NCI-H526 treated with DMSO at 0.1 percent for 48 hours (cell line): ENCODE measurements at places on chromosomes 3 and 15.

- DNase-seq, result no peak
Measured at GRCh38 chr15:66169023-66169422, 84.5 kb downstream of the MEGF11 start.

DNA sequence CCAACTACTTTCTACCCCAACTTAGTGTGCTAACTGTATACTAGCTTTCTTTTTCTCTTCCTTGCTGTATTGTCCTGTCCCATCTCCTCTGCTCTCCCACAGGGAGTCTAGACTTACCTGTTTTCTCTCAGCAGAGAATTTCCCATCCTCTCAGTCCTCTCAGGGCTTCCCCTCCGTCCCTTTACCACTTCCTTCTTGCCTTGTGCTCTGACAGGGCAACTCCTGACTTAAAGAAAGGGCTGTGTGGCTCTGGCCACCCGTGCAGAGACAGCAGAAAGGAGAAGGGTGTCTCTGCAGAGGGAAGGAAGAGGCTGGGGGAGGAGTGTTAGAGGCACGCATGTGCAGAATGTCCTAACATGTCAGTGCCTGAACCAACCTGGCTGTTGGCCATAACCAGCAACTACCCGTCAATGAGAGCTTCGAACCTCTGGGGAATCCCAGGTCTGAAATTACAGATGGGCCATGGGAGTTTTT lies at the start of gene GCSAM:
Gene GCSAM (minus strand): TSS at position 274 of the 474 bp plus-strand sequence. CDS start 128 bp downstream, at position 146.
- no peak for DNase-seq

GRCh38 chr3:117774130-117774529 lies 1064.6 kb downstream of the TUSC7 start:
- no peak for DNase-seq

- no peak for DNase-seq
Measured at GRCh38 chr3:13189639-13190377, 116.6 kb upstream of the IQSEC1 start.

DNA sequence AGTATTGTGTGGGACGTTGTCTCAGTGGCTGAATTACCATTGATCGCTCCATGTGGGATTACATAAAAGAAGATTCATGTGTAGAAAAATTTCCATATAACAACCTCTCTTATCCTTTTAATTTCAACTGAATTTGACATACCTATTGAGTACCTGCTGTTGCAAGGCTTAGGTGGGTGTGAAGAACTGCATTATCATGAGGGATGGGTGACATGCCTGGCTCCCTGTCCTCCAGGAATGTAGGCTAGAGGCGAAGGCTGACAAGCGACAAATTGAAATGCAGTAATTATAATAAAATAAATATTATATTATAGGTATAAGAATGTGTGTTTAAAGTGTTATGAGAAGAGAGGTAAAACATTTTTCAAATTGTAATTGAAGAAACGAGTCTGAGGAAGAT lies 52.7 kb upstream of the SPESP1 start:
- no peak for DNase-seq

DNA sequence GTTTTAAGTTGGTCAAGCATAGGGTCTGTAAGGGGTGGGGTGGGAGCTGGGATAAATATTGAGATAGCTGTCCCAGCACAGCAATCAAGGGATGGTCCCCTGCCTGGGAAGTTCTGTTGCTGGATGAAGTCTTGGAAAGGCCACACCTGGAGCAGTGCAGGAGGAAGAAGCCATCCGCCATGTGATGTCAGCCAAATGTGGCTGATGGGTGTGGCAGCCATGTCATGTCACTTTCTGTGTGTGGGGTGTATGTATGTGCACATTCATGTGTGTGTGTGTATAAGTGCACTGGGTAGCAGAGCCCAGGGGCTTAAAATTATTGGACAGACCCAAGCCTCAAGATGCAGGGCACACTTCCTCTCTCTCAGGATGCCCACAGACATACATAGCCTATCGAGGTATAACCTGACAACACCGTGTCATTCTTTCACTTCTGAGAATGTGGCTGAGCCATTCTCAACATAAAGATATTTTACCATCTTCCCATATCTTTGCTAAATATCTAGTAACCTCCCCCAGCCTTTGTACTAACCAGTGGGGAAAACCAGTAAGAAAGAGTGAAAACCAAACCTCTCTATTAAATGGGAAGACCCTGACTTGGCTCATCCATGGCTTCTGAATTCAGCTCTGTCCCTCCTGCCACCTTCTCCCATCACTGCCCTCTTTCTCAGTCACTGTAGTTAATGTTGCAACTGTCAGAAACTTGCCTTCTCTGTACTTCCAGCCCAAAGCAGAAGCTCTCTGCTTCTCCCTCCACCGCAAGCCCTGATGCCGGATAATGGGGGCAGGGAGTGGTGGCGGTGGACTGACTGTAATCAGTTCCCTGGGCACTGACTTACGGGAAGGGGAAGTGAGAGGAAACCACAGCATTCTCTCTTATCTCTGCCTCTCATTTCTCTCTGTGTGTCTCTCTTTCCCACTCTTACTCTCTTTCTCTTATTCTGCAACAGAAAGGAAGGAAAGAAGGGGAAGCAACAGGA lies 11.2 kb downstream of the TNFSF10 start:
- DNase-seq, result no peak

GRCh38 chr15:99632521-99632920 lies 66.7 kb downstream of the MEF2A start:
- DNase-seq, result no peak

DNA sequence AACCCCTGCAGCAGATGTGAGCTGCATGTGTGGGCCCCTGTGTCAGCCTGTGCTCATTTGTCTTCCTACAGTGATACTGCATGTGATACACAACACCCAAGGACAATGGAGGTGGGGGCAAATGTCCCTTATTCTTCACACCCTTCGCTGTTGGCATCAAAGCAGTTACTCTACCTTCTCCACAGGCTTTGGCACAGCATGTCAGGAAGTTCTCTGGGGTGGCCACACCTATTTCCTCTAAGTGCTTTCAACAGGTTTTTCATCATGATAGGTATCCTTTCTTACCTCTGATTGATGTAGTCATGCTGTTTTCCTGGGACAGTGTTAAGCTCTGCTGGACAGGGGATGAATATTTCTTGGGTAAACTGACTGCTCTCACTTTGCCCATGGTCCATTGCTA lies 29.5 kb downstream of the ZNF662 start:
- DNase-seq, result no peak

GRCh38 chr15:70337277-70338186 lies 239.8 kb upstream of the TLE3 start:
- DNase-seq, result no peak

DNA sequence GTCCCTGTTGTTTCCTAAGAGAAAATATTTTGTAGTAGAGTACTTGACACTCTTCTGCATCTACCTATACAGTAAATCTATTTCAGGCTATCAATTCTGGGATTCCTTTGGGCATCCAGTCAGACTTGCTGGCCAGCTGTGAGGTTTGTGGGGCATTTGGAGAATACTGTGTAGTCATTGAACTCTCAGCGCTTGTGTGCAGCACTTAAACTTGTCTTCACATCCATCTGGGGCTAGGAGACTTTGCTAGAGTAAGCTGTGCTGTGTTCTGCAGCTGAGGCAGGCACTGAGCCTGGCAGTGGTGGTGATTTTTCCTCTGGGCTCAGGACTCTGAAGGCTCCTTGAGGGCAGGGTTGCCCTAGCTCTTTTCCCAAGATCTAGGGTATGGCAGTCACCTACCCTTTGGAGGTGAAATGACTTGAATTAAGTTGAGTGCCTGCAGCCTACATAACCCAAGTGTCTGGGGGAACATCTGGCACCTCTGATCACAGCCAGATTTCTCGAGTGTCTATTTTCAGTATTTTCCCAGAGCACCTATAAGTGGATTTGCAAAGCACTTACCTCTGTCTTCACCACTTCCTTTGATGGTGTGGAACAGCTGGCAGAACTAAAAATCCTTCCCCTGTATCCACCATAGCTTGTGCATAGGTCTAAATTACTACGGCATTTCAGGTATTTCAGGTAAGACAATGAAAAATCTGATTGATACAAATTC lies 19.3 kb downstream of the CLSTN2 start:
- DNase-seq, result no peak

- DNase-seq, result no peak
Measured at GRCh38 chr15:46681901-46682300, 1035.4 kb upstream of the SEMA6D start.

- no peak for DNase-seq
Measured at GRCh38 chr3:187871204-187871591, 125.9 kb upstream of the BCL6 start.

GRCh38 chr15:66099950-66100671 lies 153.4 kb downstream of the MEGF11 start:
- no peak for DNase-seq

- DNase-seq, result peak; percentile 8
Measured at GRCh38 chr3:65354880-65355279, 667.1 kb upstream of the ADAMTS9 start.

GRCh38 chr15:38068626-38069391 lies 134.4 kb downstream of the TMCO5A start:
- DNase-seq, result no peak

- DNase-seq, result no peak
Measured at GRCh38 chr3:23696842-23697241, 108.9 kb upstream of the UBE2E1 start.

- DNase-seq, result no peak
Measured at GRCh38 chr3:115666920-115667737, 43.8 kb downstream of the GAP43 start.

DNA sequence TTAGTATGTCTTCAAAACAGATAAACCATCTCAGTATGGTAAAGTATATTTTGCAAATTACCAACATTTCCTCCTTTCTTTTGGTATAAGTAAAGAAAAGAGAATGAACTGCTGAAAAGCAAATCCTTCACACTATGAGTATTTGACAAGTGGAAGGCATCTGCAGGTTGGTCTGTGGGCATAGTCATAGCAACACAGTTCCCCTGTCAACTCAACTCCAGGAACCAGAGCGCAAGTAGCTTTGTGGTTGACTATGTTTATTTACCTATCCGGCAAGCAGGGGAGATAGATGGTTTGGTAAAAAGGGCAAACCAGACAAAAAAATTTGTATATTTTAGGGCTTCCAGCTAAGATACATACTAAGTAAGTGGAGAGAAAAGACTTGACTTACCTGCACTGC lies 88.3 kb upstream of the PPIB start:
- DNase-seq, result no peak

DNA sequence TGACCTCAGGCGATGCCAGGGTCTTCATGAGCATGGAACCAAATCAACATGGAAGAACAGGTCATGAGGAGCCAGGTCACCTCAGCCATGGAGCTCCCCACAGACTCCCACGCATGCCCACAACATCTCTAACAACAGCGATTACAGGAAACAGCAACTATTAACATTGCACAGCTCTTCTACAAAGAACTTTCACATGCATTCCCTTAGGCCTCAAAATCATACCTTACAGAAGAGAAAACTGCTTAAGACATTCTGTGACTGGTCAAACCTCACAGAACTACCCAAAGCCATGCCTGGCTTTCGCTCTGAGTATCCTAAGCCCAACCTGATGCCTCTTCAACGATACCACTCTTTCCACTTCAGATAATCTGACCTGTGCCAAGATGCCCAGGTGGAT lies 117.8 kb downstream of the OXNAD1 start:
- DNase-seq, result no peak

DNA sequence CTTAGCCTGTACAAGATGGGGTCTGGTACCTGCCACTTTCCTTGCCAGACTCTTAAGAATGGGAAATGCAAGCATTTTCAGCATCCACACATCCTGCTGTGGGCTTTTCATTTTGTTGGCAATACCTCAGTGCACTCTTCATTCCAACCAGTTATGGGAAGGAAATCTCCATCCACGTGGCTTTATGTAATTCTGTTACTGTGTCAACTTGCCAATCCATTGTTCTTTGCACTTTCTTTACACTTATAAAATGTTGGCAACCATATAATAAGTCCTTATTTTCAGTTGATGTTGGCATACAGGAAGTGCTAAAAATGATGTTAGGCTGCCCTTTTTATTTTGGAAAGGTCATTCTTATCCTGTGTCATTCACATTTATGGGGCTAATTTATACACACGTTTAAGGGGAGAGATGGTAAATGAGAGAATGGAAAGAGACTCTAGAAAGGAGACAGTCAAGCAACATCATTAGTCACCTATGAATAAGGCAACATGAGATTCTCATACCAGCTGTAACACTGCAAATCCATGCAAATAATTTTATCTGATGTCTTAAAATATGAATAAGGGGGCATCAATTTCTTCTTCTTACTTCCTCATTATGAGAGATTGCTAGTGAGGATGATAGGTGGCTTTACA lies 238.7 kb downstream of the CHST2 start:
- no peak for DNase-seq

DNA sequence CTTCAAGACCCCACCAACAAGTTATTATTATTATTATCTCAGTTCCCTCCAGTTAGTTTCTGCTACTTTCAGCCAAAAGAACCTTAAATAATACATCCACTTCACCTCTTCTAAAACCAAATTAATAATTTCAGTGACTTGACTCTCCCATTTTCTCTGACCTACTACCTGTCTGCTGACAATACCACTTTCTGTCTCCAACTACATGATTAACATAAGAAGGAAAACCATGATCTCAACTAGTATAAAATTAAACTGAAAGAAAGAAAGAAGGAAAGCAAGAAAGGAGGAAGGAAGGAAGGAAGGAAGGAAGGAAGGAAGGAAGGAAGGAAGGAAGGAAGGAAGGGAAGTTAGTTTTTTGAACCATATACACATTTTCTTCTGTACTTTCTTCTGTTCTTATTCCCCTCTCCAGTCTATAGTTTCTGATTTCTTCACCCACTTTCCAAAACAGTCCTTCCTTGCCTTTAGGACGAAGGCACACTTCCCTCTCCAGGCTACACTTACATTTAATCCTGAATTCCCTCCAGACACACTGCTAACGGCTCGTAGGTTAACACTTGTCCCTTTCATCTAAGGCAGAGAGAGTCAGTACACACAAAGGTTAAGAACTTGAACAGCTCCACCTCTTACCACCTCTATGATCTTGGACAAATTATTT lies 79.5 kb upstream of the GUCA1C start:
- no peak for DNase-seq

- no peak for DNase-seq
Measured at GRCh38 chr3:62585861-62586260, 212.5 kb upstream of the FEZF2 start.

- DNase-seq, result no peak
Measured at GRCh38 chr3:126464997-126465396, 10.7 kb downstream of the ZXDC start.

DNA sequence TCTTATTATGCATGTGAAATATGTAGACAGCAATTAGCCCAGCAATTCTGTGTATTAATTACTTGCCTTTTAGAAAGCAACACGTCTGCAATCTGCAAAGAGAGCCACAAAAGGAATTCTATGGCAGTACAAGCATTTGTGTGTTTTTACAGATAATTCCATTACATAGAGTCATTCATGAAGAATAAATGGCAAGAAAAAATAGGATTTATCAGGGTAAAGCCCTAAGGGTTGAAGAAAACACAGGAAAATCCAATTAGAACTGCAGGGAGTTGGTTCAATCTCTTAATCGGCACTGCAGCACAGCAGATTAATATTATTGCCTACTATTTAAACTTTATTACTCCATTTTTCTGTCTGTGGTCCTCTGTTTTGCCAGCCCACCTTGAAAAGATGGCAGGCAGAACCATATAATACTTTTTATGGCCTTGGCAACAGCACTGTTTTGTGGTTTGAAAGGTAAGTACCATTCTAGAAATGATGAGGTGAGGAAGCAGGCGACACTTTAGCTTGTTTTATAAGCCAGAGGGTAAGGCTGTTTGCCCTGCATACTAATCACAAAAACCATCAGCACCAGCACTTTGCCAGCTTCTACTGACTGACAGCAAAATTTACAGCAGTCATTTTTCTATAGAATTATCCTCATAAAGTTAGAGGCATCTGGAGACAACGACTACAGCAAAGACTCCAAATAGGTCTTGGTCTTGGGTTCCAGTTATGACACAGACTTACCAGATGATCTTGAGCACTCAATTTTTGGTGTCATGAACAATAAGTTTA lies 638.2 kb upstream of the NAALADL2 start:
- no peak for DNase-seq
